ENCODE measurements at places on chromosomes 16 and 17.

- peak; percentile 22 for DNase-seq
Observed at GRCh38 chr17:59361916-59362810, 30.7 kb downstream of the YPEL2 start.

GRCh38 chr16:29774730-29775129, 3.3 kb upstream of the ZG16 start:
- DNase-seq, result no peak

- no peak for DNase-seq
Observed at GRCh38 chr17:33099252-33099651, 107.6 kb downstream of the SPACA3 start.

GRCh38 chr17:59355030-59355701, 23.7 kb downstream of the YPEL2 start:
- no peak for DNase-seq

DNA sequence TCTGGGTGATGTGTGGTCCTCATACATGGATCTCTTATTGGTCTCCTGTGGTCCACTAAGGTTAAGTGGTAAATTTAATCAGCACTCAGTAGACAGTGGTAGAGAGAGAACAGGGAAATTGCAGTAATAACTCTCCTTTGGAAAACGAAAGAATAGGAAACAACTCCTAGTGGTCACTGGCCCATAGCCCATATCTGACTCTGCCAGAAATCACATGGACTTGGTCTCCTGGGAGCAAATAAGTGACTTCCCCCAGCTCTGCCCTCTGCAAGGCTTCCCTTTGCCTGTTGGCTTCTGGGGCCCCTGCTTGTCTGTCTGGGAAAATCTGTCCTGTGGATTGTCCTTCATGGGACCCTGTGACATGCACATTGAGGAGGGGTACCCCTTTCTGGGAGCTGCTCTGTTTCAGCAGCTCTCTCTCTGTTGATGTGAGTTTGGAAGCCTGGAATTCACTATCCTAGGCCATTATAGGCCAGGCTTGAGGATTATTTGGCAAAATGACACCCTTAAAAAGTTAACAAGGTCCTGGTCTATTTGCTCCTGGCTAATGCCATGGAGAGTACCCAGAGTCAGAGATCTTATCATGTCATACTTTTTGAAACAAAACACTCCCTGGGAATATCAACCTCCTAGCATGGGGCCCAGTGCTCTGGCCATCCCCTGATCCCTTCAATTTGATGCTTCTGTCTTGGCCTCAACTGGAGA, 58.0 kb upstream of the HNF1B start:
- no peak for DNase-seq

Measured in CD4-positive, alpha-beta T cell (primary cell).